Stomach (tissue), 19 donors: ENCODE measurements at places on chromosomes 5 and 9.

GRCh38 chr5:137395011-137395755 lies 103.9 kb downstream of the SPOCK1 start:
- no peak for DNase-seq

GRCh38 chr5:54013556-54014194 lies 296.7 kb downstream of the ARL15 start:
- no peak for DNase-seq

DNA sequence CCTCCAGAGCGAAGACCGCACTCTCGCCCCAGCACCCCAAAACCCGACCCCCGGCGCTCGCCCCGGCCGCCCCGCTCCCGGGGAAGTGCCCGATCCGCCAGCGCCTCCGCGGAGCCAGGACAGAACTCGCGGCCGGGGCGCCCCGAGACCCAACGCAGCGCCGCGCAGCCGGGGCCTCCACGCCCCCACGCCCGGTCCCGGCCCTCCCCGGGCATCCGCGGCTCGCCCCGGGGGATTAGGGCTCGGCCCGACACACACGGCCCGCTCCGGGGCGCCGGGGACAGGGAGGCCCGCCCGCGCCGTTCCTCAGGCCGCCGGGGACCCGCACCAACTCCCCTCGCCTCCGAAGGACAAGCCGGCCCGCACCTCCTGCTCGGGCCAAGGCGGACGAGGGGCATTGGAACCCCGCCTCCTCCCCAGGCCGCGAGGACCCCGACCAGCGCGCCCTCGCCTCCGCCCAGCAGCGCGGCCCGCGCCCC lies 544 bp downstream of the FNBP1 start:
- no peak for DNase-seq

DNA sequence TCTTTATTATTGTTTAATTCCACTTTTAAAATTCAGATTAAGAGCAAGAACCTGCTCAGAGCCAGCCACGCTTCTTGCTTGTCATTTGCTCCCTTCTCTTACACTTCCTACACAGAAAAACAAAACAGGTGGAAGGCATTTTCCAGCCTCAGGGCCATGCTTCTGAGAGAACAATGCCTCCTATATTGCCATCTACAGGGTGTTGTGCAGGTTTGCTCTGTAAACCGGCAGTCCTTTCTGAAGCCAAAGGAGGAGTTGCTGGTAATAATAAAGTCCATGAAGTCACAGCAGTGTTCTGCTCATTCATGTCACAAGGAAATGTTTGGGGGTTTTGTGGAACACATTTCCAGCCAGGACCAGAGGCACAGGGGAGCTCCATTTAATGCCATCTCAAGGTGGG lies 16.1 kb upstream of the PRLR start:
- DNase-seq: no peak

DNA sequence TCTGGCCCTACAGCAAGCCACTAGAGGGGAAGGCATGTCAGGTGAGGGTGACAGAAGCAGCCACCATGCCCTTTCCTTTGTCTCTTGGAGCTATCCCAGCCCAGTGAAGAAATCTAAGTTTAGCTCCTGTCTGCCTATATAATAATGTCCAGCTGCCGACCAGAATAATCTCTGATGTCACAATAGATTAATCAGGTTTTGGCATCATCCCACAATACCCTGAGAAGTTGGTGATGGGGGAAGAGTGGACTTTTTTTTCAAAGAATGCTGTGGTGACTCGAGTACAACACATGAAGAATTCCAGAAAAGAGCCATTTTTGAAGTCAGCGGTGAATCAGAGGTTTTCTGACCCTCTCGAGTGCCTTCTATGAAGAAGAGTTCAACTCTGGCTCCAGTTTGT lies 1.7 kb upstream of the TSLP start:
- no peak for DNase-seq

DNA sequence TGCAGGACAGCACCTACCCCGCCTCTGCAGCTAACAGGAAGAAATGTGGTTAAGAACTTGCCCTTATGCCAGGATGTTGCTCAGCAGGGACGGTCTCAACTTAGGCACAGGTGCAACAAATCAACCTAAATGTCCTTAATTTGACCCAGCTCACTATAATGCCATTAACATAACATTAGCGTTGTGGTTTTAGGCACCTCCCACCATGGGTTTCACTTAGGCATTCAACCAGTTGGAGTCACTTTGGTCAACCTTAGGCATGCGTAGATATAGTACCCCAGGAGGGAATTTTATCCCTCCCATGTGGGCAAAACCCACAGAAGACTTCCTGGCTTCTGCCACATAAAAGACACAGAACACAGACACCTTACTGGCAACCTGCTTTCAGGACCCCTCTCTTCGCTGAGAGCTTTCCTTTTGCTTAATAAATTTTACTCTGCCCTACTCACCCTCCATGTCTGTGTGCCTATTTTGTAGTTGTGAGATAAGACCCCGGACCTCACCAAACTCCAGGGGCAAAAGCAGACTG lies 8.7 kb upstream of the ERAP1 start:
- no peak for DNase-seq

GRCh38 chr5:54457094-54457862 lies 1.8 kb downstream of the HSPB3 start:
- peak; percentile 37 for DNase-seq

GRCh38 chr9:71487061-71487460 lies 281.3 kb downstream of the CEMIP2 start:
- DNase-seq: peak; percentile 26

DNA sequence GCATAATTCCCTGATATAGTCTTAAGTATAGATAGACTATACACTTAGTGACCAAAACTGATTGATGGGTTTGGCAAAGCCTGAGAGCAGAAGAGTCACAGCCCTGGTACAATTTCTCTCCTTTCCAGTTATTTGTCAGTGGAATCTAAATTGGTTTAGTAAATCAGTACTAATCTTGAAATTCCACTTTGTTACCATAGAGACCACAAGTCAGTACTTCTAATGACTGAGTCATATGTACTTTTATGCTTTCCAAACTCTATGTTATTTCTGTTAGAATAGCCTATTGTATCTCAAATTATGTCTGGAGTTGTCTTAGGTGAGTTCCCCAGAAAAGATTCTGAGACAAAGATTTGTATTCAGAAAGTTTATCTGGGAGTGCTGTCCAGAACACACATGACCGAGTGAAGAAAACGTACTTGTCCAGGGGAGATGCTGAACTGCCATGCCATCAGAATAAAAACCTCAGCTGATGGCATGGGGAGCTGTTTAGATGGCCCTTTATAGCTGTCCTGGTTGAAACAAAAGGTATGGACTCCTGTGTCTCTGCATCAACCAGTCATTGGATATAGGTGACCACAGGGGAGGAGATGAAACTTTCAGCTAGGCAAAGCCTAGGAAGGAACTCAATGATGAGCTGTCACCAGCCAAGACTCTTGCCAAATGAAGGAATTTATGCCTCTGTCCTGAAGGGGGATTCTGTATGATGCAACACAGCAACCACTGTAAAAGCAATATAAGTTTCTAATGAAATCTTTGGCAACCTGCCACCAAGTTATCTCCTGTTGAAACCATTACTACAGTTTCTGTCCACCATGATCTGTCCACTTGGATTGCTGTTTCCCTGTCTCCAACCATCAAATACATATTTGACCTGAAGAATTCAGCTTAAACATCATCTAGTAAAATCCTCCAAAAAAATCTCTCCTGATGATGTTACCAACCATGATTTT lies 18.0 kb upstream of the SMC2 start:
- no peak for DNase-seq

DNA sequence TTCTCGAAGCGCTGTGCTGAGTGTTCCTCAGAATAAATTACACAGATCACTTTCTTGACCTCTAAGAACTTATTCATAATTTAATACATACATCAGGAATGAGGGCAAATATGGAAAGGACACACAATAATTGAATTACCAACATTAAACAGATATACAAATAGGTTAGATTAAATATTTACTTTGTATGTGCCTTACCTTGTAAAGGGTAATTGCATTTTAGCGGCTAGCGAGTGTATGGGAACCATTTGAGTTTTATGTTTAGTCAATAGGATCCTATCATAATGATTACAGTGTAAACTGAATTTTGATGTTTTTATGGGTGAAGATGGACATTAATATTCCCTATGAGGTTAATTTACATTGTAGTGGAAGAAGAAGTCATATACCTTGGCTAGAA lies 1187.1 kb upstream of the WWC1 start:
- no peak for DNase-seq

- DNase-seq: no peak
Observed at GRCh38 chr5:60810438-60811085, 33.5 kb downstream of the ELOVL7 start.

GRCh38 chr9:95864852-95865580 lies 10.5 kb upstream of the ERCC6L2 start:
- DNase-seq: no peak
